ENCODE measurements at places on chromosomes 1 and 21.

DNA sequence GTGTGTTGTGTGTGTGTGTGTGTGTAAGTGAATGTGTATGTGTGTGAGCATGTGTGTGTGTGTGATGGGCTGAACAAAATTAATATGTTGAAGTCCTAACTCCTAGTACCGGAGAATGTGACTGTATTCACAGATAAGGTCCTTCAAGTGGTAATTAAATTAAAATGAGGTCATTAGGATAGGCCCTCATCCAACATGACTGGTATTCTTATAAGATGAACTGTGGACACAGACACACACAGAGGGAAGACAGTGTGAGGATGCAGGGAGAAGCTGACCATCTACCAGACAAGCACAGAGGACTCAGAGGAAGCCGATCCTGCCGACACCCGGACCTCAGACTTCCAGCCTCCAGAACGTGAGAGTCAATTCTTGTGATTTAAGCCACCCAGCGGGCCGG lies 91.2 kb upstream of the PGBD5 start:
- DNase-seq, result peak; percentile 4

DNA sequence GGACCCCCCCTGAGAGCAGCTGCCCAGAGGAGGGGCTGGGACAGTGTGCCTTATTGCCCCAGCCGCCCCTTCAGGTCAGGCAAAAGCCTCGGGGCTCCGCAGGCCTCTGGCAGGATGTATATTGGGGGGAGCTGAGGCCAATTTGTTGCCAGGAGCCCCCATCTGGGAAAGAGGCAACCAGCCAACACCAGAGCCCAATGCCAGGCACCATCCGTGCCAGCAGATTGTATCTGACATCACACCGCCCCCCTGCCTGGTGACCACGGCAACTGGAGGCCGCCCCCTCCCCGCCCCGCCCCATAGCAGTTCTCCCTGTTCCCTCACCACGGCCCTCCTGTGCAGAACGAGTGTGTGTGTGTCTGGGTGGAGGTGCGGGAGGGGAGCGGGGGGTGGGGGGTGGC lies 3.6 kb upstream of the PLEKHG5 start:
- DNase-seq, result peak; percentile 73

DNA sequence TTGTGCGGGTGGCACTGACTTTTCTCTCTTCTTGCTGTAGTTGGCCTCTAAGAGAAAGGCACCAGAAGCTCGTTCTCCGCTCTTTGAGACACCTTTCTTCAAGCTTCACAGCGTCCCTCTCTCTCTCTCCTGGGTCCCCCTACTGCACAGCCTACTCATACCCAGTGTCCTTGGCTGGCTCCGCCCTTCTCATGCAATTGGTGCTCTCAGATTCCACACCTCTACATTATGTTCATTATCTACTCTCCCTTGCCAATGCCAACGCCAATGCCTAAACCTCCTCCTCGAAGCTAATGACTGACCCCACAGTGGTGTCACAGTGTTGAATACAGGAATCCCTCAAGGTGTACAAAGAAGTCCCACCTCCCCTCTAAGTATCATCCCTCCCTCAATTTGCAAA lies 4.8 kb upstream of the DNAJC28 start:
- DNase-seq, result no peak

- DNase-seq, result no peak
Measured at GRCh38 chr1:150472601-150473200, 14.5 kb upstream of the TARS2 start.

DNA sequence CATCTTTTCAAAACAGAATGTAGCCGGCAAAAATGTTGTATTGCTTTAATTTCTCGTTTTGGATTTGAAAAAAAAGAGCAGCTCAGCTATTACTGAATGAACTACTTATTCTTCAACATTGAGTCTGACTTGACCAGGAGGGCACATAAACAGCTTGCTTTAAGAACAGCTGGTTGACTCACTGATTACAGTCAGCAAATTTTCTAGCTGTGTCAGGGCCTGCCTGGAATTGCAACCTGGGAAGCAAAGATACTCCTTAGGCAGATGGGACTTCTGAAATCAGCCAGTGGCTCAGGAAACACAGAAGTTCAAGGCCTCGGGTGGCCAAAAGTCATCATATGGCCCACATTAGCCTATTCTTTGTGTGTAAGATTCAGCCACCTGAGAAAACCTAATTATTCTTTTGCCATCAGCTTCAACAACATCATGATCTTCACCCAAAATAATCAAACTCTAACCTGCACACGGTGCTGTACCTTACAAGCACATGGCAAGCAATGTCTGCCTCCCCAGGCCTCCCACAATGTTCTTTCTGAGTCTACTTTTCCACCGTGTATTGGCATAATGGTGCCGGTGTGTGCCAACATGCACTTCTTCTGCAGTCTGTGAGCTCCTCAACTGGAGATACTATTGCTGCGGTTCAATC lies 307.2 kb downstream of the HHIPL2 start:
- no peak for DNase-seq

- DNase-seq, result no peak
Measured at GRCh38 chr1:111761717-111762116, 6.0 kb downstream of the DDX20 start.

GRCh38 chr1:155261493-155261851 lies 688 bp downstream of the SCAMP3 start:
- no peak for DNase-seq

DNA sequence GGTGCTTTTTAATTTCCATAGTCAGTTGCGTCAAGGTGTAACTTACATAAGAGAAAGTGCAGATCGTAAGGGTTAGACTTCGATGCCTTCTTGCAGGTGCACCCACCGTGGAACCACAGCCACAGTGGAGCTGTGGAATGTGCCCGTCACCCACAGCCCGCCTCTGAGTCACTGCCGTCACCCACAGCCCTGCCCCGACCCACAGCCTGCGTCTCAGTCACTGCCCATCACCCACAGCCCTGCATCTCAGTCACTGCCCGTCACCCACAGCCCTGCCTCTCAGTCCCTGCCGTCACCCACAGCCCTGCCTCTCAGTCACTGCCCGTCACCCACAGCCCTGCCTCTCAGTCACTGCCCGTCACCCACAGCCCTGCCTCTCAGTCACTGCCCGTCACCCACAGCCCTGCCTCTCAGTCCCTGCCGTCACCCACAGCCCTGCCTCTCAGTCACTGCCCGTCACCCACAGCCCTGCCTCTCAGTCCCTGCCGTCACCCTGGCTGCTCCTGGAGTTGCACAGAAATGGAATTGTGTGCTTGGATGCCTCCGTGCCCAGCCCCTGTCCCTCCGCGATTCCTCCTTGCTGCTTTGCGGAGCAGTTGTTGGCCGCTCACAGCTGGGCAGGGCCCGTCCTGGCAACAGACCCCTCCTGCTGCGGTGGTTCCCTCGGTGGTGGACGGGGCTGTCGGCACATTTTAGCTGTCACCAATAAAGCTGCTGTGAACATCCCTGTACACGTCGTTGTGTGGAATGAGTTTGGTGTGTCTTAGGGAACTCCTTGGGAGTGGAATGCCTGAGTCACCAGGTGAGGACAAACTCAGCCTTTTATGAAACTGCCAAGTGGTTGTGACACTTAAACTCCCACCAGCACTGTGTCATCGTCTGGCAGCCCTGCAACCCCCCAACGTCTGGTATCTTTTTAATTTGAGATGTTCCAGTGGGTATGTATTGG lies 44.9 kb upstream of the COL6A2 start:
- DNase-seq, result no peak

DNA sequence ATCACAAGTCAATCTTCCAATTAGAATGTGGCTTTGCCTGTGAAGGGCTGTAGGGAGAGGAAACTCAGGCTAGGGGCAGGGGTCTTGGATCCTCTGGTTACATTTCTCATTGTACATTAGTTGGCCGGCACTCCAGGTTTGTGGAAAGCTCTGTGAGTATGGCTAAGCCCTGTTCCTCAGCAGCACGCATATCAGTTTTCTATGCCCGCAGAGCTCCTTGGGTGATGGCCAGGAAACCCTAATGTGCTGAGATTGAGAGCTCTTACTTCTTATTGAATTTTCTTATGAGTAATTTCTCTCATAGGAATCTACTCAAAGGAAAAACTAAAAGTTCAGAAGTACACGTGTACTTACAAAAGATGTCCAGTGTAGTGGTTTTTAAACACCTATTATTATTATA lies 30.7 kb upstream of the STMN1 start:
- no peak for DNase-seq

DNA sequence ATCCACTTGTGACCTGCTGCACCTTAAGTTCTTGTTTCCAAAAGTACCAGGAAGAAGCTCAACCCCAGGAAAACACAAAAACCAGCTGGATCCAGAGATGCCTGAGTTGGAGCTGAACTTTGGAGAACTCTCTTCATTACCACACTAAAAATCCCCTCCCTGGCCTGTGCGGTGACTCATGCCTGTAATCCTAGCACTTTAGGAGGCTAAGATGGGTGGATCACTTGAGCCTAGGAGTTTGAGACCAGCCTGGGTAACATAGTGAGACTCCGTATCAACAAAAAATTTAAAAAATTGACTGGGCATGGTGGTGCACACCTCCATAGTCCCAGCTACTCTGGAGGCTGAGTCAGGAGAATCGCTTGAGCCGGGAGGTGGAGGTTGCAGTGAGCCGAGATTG lies 6.2 kb downstream of the MAP1LC3C start:
- DNase-seq, result no peak

DNA sequence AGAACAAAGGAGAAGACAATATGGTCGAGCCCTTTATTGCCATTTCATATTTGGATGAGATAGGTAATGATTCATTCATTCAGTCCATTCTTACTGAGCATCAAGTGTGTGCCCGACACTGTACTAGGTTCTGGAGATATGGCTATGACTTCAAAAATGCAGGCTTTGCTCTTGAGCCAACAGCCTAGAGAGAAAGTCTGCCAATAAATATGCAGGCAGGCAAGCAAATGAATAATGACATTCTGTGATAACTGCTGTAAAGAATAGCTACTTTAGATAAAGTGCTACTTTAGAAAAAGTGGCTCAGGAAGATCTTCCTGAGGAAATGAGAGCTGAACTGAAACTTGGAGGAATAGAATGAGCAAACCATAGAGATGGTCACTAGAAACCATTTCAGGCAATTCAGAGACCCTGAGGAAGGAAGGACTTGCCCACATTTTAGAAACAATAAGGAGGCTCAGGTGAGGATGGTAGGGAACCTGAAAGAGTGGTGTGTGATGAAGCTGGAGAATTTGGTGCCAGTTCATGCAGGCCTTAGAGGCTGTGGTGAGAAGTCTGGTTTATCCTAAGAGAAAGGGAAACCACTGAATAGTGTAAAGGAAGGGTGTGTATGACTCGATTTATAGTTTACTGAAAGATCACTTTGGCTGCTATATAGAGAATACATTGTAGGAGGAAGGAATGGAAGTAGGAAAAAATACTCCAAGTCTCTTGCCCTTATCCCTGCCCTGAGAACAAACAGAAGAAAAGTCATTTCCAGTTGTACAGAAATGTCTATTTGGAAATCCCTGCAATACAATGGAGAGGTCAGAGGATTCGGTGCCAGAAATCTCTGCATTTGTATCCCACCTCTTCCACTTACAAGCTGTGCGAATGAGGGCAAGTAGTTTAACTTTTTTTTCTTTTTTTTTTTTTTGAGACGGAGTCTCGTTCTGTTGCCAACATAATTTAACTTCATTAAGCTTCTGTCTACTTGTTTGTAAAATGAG lies 167.9 kb downstream of the VPS13D start:
- DNase-seq, result no peak

- no peak for DNase-seq
Measured at GRCh38 chr1:175580841-175581240, 162.6 kb downstream of the TNR start.

GRCh38 chr1:193533853-193534252 lies 347.4 kb upstream of the B3GALT2 start:
- DNase-seq, result peak; percentile 70

DNA sequence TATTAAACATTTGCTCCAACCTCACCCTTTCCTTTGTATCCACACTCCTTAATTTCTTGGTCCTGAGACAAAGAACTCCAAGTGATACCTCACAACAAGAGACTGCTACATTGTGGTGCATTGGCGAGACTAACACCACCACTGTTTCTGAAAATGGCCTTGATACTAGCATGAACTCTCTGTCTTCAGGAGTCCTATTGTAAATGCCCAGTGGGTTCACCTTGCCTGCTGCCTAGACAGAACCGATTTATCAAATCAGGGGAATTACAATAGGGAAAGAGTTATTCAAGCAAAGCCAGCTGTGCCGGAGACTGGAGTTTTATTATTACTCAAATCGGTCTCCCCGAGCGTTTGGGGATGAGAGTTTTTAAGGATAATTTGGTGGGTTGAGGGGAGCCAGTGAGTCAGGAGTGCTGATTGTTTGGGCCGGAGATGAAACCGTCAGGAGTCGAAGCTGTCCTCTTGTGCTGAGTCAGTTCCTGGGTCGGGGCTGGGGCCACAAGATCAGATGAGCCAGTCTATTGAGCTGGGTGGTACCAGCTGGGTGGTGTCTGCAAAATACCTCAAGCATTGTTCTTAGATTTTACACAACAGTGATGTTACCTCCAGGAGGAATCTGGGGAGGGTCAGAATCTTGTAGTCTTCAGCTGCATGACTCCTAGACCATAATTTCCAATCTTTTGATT lies 83.1 kb downstream of the DESI2 start:
- DNase-seq, result no peak

DNA sequence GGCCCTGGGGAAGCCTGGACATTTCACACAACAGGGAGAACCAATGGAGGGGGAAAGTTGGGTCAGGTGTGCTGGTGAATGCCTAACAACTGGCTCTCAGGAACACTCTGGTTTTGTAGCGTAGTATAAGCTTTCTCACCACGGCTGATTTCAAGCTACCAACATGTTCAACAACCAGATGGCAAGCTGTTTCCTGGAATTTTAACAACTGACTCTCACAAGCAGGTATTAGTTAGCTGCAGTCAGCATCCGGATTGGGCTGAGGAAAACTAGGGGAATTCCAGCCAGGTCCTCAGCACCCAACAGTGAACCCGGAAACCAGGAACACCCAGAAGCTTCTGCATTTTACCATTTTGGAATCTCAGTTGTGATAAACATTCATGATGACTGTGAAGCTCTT lies 162.3 kb upstream of the CAMK1G start:
- peak; percentile 72 for DNase-seq

GRCh38 chr1:156675210-156676113 lies 1.7 kb downstream of the NES start:
- DNase-seq, result no peak

GRCh38 chr1:10975567-10976326 lies 36.7 kb upstream of the TARDBP start:
- peak; percentile 49 for DNase-seq

DNA sequence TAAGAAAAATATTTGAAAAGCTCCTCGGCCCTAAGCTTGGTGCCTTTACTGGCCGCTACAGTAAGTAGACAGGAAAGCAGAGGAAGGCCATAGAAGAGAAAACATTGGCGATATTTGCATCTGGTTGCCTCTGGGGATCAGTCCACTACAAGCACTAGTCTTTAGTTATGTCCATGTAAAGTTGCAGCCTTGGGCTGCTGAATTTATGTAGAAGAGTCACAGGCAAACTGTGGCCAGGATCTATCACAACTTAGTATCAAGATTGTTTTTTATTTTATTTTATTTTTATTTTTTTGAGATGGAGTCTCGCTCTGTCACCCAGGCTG lies 228.7 kb upstream of the CAMK1G start:
- no peak for DNase-seq

- no peak for DNase-seq
Measured at GRCh38 chr1:246121533-246121932, 385.5 kb downstream of the SMYD3 start.

Data from cerebellar cortex (tissue), 1 donor.